ENCODE measurements at places on chromosomes 12 and 14.

GRCh38 chr14:31894351-31894750 lies 182.8 kb upstream of the ARHGAP5 start:
- DNase-seq = no peak

GRCh38 chr12:30646821-30647220 lies 48.8 kb downstream of the IPO8 start:
- DNase-seq = no peak

DNA sequence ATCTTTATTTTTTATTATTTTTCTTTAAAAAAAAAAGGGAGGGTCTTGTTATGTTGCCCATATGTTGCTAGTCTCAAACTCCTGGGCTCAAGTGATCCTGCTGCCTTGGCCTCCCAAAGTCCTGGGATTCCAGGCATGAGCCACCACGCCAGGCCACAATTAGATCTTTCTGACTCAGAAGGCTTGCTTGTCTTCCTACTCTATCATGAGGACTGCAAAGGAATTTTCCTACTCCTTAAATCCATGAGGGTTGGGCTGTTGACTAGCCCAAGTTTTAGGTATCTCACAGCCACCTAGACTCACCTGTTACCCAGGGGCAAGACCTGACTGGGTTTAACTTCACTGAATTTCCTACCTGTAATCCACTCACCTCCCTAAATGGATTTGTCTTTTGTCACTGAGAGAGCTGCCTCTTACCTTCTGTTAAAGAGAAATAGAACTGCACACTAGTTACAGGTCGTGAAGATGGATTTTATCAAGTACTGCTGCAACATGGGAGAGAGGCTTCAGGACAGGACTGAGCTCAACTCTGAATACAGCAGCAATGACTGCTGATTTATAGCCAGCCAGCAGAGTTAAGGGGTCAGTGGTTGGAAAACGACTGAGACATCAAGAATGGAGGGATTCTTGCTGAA lies 72.3 kb downstream of the B4GALNT3 start:
- no peak for DNase-seq

GRCh38 chr12:118706437-118706836 lies 274.9 kb upstream of the SRRM4 start:
- no peak for DNase-seq

GRCh38 chr14:99475660-99476059 lies 5.0 kb downstream of the SETD3 start:
- no peak for DNase-seq
